ENCODE measurements at places on chromosomes 3 and 15.

DNA sequence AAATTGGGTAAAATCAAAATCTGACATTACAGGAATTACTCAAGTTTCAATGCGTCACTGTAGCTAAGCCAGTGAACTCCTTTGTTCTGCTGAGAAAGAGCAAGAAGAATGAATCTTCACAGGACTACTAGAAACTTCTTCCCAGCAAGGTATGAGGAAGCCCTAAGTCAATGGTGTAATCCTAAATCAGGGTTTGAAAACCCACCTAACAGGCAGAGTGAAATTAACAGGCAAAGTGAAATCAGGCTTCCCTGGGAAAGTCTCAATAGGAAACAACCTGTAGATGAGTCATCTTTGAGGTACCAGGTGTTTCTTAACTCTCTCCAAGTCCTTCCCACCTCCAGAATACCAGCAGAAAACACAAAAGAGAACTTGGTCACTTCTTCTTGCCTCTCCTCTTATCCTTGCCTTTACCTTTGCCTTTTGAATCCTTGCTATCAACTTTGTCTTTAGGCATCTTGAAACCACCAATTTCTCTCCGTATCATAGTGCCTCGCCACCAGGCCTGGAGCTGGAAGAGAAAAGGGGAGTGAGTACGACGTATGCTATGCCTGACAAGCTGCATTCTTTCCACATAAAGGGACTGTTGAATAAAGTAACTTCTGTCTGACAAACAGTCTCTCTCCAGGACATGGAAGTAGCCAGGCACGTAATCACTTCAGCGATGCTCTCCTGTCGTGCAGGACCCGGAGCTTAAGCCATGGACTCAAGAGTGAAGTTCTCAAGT lies 60.6 kb upstream of the RPL35A start:
- no peak for DNase-seq

DNA sequence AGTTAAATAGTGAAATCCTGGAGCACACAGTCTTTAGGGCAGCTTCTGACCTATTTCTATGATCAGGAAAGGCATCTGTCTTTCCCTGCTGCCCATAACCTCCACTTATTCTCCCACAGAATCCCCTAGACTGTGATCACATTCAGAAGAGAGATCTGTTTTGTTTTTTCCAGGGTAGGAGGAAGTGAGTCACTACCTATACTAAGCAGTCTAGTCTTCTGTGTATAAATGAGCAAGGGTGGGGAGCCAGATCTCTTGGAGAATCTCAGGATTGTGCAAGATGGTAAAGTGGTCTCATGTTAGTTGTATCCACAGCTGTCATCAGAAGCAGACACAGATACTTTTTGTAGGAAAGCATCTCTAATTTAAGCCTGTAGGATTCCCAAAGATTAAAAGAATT lies 11.8 kb upstream of the FBXO22 start:
- no peak for DNase-seq

DNA sequence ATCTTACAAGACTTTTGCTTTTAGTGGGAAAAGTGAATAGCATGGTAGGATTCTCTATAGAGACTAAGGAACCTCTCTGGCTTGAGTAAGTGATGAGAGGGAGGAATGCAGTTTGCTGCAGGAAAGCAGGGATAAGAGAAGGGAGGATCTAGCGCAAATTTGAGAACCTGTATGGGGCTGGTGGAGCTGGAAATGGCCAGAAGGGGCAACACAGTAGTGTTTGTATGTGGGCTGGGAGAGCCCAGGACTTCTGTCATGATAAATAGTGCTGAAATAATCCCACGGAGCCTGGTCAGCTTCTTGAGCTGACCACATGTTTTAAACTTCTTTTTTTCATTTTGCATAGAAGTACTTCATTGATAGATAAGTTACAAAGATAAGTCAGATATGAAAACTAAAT lies 11.2 kb upstream of the SHC4 start:
- no peak for DNase-seq

- DNase-seq = no peak
Measured at GRCh38 chr3:51436998-51437639, 46.0 kb downstream of the RBM15B start.

GRCh38 chr3:127615631-127616305 lies 13.2 kb upstream of the PODXL2 start:
- no peak for DNase-seq
